ENCODE measurements at places on chromosomes 5 and 9.

DNA sequence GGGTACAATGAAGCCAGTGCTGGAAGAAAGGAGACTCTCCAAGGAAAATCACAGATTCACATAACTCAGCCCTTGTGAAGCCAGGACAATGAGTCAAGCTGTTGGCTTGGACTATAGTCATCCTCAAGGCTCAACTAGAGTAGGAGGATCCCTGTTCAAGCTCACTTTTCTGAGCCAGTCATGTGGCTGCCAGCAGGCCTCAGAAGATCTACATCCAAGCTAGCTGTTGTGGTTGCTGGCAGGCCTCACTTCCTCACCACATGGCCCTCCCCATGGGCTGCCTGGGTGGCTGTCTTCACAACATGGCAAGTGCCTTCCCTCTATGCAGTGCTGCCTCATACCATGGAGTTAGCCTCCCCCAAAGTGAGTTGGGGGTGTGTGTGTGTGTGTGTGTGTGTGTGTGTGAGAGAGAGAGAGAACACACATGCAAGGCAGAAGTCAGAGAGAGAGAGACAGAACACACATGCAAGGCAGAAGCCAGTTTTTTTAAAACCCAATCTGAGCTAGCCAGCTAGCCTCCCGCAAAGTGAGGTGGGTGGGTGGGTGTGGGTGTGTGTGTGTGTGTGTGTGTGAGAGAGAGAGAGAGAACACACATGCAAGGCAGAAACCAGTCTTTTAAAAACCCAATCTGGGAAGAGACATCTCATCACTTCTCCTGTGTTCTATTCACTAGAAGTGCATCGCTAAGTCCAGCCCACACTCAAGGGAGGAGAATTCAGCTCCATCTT, 17.1 kb downstream of the SCAI start:
- DNase-seq = peak; percentile 33
- no peaks in the 10 kb centered on the region for H3K36me3 ChIP-seq
- H3K4me1 ChIP-seq = peaks cover under 1% of the 10 kb centered on the region
- no peak overlapping the region for H3K27ac ChIP-seq
- H3K4me3 ChIP-seq = no peak overlapping the region
- H3K27me3 ChIP-seq = no peaks in the 10 kb centered on the region

DNA sequence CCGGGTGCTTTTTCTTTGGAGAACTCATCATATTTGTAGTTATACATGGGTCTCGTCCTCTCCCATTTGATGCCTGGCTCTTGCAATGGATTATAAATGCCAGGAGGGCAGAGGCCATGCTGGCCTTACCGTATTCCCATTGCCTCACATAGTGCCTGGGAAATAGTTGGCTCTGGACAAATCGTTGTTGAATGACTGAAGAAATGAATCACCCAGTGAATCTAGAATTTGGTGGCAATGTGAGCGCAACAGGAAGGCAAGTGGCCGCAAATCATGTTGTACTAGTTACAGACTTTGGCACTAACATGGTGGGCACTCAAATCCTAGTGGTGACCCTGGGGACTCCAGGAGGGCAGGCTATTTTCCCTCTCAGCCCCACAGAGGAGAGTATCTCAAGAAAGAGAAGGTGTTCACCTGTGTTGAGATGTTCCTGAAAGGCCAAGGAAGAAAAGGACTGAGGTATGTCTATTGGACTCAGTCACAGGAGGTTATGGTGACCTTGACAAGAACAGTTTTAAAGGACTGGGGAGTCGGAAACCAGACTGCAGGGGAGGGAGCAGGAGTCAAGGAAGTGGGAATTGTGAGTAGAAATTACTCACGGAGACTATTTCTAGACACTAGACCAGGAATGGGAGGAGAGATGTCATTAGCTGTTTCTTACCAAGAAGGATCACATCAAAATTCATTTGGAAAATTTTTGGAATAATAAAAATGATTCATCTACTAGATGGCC, 61.7 kb upstream of the COL15A1 start:
- no peak overlapping the region for H3K4me3 ChIP-seq
- H3K4me1 ChIP-seq = no peaks in the 10 kb centered on the region
- no peak for DNase-seq
- no peaks in the 10 kb centered on the region for H3K27me3 ChIP-seq
- H3K27ac ChIP-seq = peak overlapping the region; percentile 29

DNA sequence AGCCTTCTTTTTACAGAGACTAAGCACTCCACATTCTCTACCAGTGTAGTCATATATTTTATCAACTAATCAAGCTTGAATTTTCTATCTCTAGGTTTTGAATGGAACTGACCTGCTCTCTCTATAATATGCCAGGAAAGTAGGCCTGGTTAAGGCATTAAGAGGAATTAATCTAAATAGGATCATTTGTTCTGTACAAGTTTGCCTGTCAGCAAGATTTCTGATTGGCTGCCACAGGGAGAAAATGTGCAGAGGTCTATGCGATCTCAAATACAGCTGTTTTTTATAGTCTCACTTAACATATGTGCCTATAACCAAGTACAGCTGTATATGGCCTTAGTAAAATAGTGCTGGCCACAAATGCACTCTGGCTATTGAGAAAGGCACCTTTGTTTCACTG, 418.8 kb downstream of the KDM4C start:
- no peaks in the 10 kb centered on the region for H3K27me3 ChIP-seq
- H3K4me3 ChIP-seq = no peak overlapping the region
- no peak for DNase-seq
- H3K36me3 ChIP-seq = no peaks in the 10 kb centered on the region
- no peaks in the 10 kb centered on the region for H3K4me1 ChIP-seq

GRCh38 chr5:31768784-31769183, 129.9 kb downstream of the PDZD2 start:
- H3K27ac ChIP-seq = no peak overlapping the region
- no peaks in the 10 kb centered on the region for H3K36me3 ChIP-seq
- no peaks in the 10 kb centered on the region for H3K27me3 ChIP-seq
- H3K4me1 ChIP-seq = no peaks in the 10 kb centered on the region
- H3K4me3 ChIP-seq = no peak overlapping the region
